ENCODE measurements at places on chromosomes 3 and 15. TPM values are rescaled to one million over a fixed set of nuclear protein-coding genes. Genes with fewer than 3 reads are reported as not detected.

GOLGA8S gene
- total RNA-seq: not detected

SERPINI1 gene
- 4.3 TPM for total RNA-seq

DNA sequence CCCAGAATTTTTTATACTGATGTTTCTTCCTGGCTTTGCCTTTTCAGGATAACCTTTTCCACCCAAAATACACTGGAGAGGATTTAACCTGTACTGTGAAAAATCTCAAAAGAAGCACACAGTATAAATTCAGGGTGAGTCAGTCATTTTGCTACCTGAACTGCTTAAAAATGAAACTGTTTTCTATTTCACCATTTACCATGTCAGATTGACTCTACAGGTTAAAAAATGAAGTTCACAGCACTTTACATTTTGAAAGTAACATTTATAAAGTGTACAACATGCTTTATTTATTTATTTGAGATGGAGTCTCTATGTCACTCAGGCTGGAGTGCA is 115.2 kb downstream of the GHSR start:
- DNase-seq: no peak

GABRG3 gene
- total RNA-seq: not detected
